Fibroblast of skin of abdomen (primary cell): ENCODE measurements at places on chromosomes 2 and 18.

DNA sequence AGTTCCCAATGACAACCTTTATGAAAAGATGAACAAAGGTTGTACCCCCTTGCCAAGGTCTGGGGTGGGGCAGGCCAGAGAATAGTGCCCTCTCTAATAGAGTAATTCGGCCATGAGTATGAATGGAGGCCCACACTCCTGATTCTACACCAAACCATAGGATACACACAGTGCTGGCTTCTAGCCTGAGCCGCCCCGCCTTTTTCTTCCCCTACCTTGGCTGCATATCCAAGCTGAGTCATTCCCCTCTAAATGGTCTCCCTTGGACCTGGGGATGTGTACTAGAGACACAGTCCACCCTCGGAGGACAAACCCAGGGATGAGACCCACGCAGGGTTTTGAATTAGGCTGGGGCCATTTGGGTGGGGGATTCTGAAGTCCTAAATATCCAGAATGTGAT is 107.2 kb upstream of the CAPN13 start:
- no peak for DNase-seq

DNA sequence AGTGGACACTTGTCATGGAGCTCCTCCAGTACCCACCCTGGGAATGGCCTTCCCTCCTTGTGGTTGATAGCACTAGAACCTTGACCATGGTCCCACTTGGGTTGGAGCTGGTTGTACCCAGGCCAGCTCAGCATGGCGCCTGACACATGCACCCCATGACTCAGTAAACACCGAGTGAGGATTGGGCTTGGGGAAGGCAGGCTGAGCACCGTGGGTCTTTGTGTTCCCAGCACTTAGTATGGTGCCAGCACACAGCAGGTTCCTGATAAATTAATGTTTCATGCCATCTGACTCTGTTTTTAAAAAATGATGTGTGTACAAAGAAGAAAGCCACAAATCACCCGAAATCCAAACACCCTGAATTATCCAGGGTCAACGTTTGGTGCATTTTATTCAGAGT is 69.8 kb downstream of the CIB4 start:
- no peak for DNase-seq

DNA sequence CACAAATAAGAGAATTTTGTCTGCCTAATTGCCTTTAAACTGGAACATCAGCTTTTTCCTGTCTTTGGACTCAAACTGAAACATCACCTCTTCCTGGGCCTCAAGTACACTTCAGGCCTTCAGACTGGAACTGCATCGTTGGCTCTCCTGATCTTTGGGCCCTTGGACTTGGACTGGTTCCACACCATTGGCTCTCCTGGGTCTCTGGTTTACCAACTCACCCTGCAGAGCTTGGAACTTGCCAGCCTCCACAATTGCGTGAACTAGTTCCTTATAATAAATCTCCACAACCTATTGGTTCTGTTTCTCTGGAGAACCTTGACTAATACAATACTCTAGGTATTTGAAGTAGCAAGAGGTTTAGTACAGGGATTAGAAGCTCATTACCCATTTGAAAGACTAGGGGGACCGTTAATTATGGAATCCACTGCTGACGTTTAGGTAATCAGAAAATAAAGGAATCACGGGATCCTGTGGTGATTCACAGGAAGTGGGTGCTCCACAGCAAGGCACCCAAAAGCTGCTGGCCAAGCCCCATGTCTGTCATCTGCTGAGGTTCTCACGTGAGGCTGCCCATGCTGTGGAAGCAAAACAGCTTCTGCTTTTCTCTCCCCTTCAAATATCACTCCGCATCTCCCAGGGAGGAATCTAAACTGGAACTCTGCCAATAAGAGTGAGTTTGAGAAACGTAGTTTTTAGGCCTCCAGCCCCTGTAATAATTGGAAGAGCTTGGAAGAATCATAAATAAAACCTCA is 20.0 kb upstream of the SGPP2 start:
- DNase-seq: no peak

GRCh38 chr2:132659331-132659730 is 10.7 kb downstream of the LYPD1 start:
- DNase-seq: no peak

DNA sequence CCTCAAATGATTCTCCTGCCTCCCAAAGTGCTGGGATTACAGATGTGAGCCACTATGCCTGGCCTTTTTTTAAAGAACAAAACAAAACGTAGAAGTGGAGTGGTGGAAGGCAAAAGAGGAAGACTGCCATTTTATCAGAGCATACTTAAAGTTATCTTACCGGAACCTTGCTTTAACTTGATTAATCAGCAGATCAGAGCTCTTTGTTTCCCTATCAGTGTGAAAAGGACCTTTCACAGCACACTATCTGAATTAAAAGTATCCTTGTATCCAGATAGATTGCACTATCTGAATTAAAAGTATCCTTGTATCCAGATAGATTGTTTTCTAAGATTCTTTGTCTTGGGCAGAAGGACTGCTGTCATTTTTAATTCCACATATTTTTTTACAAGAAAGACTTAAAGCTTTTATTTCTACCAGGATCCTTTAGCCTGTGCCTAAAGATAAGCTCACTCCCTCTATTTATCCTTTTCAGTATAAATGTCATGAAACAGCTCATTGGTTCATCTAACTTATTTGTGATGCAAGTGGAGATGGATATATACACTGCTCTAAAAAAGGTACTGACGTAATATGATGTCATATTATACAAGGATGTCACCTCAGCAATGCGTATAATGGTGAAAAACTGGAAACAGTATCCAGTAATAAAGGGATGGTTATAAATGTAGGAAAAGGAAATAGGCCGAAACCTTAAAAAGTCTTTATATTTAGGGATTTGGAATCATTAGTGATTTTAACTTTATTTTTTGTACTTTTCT is 17.8 kb downstream of the GMCL1 start:
- DNase-seq: no peak

- DNase-seq: no peak
Measured at GRCh38 chr2:61183795-61184194, 21.8 kb downstream of the C2orf74 start.

DNA sequence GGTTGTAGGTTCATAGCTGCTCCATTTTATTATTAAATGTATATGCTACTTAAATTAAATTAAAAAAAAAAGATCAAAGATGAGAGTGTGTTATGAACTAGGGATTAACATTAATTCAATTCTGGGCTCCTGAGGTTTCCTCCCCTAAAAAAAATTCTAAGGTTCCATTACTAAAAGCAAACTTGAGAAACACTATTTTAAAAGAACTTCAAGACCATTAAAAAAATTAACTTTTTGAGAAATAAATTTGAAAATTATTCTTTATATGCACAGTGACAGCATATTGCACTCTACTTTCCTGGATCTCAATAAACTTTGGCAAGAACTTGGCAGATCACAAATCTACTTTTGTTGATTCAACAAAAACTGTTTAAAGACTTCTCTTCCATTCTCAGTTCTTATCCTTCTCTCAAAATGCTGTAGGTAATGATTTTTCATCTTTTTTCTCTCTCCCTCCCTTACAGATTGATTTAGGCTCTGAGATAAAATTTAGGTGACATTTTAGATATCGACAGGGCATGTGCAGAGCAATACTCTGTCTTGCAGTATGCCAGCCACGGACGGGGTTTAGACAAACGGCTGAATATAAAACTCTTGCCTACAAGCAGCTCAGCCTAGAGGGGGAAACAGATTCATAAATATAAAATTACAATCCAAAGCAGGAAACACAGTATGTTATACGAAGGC is 592 bp upstream of the MARS2 start:
- no peak for DNase-seq

GRCh38 chr2:101111917-101112771 is 39.0 kb downstream of the TBC1D8 start:
- DNase-seq: peak; percentile 39

- DNase-seq: peak; percentile 81
Measured at GRCh38 chr2:188983427-188984064, 9.4 kb downstream of the COL3A1 start.

GRCh38 chr2:106963156-106963555 is 77.2 kb upstream of the ST6GAL2 start:
- peak; percentile 92 for DNase-seq

DNA sequence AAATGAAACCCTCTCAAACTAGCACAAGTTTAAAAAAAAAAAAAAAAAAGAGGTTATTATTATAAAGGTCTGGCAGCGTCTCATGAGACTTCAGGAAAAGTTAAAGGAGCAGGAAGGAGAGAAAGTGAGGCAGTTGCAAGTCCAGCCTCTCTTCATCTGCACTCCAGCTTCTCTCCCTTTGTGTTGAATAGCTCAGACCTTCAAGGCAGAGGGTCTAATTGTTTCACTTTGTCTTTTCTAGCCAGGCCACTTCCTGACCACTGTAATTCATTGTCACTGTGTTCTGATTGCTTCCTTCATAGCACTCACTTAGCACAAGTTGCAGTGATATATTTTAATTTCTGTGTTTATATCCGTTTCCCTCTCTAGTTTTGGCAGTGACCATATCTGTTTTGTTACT is 99.9 kb downstream of the SPATS2L start:
- DNase-seq: no peak

DNA sequence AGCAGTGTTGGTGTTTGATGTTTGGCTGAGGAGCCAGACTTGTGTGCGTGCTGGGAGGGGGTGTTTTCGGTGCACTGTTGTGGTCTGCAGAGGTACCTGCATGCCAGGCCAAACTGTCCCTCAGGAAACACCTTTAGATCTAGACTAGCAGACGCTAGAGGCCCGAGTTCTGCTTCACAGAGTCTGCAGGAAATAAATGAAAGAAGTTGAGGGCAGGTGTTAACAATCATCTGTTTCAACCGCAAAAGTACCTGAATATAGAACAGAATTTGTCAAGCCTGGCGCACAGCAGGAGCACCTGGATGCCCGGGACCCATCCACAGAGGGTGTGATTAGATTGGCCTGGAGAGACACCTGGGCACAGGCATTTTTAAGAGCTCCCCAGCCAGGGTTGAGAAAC is 40.5 kb upstream of the REL start:
- DNase-seq: no peak

- DNase-seq: peak; percentile 78
Measured at GRCh38 chr18:77114415-77115191, 18.0 kb downstream of the MBP start.

DNA sequence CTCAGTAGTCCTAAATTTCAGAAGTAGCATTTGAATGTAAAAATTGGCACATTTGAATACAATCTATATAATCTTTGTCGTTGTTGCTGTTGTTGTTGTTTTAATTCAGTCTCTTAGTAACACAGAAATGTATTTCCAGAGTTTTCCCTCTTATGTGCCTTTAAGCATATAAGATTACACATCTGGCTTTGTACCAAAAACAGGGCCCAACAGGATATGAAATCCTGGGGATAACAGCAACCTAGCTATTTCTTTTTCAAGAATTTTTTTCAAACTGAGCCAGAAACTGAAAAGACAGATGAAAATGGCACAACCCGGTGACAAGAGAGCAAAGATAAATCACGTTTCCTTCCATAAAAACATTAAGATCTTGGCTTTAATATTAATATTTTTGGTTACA is 906.7 kb downstream of the NRXN1 start:
- no peak for DNase-seq

- DNase-seq: no peak
Measured at GRCh38 chr2:20625491-20626391, 25.2 kb downstream of the HS1BP3 start.

- DNase-seq: peak; percentile 32
Measured at GRCh38 chr2:186503827-186504606, 18.0 kb downstream of the ZC3H15 start.

DNA sequence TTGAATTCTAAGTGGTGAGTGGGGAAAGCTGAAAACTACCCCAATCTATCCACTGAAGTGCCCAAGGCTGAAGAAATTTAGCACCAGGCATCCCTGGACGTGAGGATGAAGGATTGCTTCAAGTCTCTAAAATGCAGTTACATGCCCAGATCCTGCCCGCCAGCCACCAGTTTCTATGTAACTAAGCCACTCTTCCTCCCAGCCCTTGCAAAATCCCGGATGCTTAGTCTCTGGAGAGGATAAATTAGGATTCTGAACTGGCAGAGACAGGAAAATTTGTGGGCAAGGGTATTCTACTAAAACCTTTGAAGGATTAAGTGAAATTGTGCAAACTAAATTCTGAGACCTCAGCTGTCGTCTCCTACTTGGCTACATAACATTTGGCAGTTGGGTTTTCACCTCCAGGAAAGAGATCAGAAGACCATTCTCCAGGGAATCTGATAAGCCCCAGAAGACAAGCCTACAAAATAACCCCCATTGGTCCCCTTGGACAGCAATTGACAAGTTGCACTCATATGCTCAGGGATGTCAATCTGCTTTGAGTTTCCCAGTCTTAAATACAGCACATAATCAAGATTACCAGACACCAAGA is 93.9 kb upstream of the CD226 start:
- peak; percentile 22 for DNase-seq

- no peak for DNase-seq
Measured at GRCh38 chr18:23502516-23503037, 734 bp upstream of the RMC1 start.

- DNase-seq: no peak
Measured at GRCh38 chr2:121217627-121218026, 67.4 kb downstream of the TFCP2L1 start.

GRCh38 chr2:72579591-72580180 is 246.1 kb downstream of the EXOC6B start:
- peak; percentile 55 for DNase-seq

DNA sequence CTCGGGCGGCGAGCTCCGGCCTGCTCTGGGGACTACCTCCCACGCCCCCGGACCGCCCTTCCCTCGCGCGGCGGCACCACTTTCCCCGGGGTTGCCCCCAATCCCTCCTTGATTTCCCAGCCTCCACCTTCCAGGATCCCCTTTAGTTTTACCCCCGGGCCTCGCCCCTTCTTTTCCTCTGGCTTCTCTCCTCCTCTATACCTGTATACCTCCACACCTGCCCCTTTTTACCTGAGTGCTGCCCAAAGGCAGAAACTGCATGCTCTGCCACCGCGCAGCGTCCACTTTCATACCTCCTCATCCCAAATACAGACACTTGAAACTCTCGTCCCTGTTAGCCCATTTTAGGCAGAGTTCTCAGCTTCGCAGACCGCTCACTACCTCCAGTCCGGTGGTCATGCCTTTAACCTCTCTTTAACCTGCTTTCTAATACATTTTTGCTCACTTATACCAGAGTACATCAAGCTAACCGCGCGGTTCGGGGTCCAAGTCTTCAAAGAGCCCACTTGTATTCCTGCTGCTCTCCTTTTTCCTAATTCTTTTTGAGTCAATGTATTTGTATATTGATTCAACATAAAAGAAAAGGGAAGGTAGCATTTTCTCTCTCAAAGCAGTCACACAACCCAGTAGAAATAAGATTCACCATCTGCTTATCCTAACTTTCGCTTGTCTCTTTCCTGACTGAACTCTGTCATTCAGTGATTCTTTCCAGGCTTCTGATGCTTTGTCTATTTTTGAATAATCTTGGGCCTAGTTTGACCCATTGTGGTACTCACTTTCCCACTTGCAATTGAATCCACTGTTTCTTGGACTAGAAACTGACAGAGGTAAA is 901 bp downstream of the SPOPL start:
- DNase-seq: no peak

GRCh38 chr2:23513872-23514793 is 129.2 kb downstream of the KLHL29 start:
- no peak for DNase-seq

DNA sequence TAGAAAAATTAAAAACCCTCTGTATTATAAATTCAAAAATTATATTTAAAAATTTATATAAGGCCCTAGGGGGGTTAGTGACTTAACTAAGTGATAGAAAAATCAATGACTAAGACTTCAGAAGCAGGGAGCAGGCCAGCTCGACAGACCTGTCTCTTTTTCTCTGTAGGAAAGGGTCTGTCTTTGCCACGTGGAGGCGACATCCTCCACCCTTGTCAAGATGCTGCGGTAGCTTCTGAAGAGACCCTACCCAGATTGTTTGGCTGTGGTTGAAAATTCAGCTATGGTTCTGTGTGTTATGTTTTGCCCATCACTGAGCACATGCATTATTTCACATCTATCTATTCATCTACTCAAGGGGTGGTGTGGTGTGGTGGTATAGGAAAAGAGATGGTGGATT is 8.2 kb upstream of the SLC4A3 start:
- DNase-seq: no peak
